ENCODE measurements at places on chromosomes 16 and 17. TPM values are rescaled to one million over a fixed set of nuclear protein-coding genes. Genes with fewer than 3 reads are reported as not detected.

The PRSS33 gene
- polyA plus RNA-seq = not detected

The GCSH gene
- polyA plus RNA-seq = 29.9 TPM

- no peaks in the 10 kb centered on the region for H3K27me3 ChIP-seq
- H3K4me1 ChIP-seq = peaks cover 62% of the 10 kb centered on the region
These were observed 6.0 kb downstream of the HIC1 start for GRCh38 chr17:2060681-2061440.

- H3K27ac ChIP-seq = no peak overlapping the region
- no peaks in the 10 kb centered on the region for H3K27me3 ChIP-seq
- no peaks in the 10 kb centered on the region for H3K36me3 ChIP-seq
- H3K4me3 ChIP-seq = no peak overlapping the region
- no peaks in the 10 kb centered on the region for H3K4me1 ChIP-seq
These were observed 138.0 kb upstream of the NUDT7 start for GRCh38 chr16:77584205-77584859.

- peak; percentile 44 for DNase-seq
- H3K27ac ChIP-seq = peak overlapping the region; percentile 36
- no peaks in the 10 kb centered on the region for H3K36me3 ChIP-seq
- no peaks in the 10 kb centered on the region for H3K27me3 ChIP-seq
- H3K4me1 ChIP-seq = peaks cover 16% of the 10 kb centered on the region
These were observed 3.4 kb downstream of the MYO18A start for GRCh38 chr17:29176558-29177351.

- H3K4me3 ChIP-seq = no peak overlapping the region
- DNase-seq = no peak
- H3K27ac ChIP-seq = no peak overlapping the region
These were observed 7.3 kb downstream of the TAT start for GRCh38 chr16:71569621-71570020.

DNA sequence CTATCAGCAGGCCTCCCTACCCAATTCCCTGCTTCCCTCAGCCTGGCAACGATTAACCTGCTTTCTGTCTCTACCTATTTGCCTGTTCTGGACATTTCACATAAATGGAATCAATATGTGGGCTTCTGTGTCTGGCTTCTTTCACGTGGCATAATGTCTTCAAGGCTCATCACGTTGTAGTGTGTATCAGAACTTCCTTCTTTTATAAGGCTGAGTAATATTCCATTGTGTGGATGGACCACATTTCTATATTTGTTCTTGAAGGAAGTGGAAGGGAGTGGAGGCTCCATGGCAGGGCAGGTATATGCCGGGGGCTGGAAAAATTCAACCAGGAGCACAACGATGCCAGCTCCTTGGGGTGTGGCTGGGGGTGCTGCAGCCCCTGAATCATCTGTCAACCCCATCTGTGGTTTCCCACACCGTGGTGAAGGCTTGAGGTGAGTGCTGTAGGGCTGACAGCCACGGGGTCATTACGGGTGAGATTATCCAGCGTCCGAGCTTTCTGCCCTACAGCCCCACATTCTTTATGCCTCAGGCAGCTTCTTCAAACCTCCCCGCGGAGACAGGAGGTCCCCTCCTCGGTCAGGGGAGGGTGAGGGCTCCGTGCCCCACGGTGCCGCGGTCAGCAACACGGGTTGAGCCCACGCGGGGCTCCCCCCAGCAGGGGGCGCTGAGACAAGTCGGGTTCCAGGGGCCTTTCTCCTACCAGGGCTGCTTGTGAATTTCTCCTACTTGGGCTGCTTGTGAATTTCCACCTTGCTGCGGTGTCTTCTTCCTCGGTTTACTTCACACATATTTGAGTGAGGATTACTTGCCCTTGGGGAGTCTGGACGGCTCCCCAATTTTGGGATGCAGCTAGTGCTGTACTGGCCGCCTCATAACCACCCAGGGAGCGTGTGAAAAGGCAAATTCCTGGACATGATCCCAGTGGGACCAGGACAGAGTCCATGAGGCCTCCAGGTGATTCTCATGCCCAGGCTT is 18.3 kb upstream of the WFIKKN2 start:
- no peak overlapping the region for H3K27ac ChIP-seq
- H3K4me1 ChIP-seq = no peaks in the 10 kb centered on the region
- H3K36me3 ChIP-seq = no peaks in the 10 kb centered on the region
- H3K4me3 ChIP-seq = no peak overlapping the region
- DNase-seq = no peak
- H3K27me3 ChIP-seq = peaks cover 10% of the 10 kb centered on the region

- no peak for DNase-seq
- no peak overlapping the region for H3K4me3 ChIP-seq
- no peak overlapping the region for H3K27ac ChIP-seq
These were observed 8.3 kb downstream of the TSC2 start for GRCh38 chr16:2056077-2056476.

GRCh38 chr16:89900885-89901284 is 17.8 kb upstream of the MC1R start:
- H3K36me3 ChIP-seq = peaks cover 42% of the 10 kb centered on the region
- no peaks in the 10 kb centered on the region for H3K27me3 ChIP-seq
- H3K4me3 ChIP-seq = no peak overlapping the region
- no peaks in the 10 kb centered on the region for H3K4me1 ChIP-seq
- no peak for DNase-seq

GRCh38 chr16:49365711-49366509 is 7.7 kb upstream of the C16orf78 start:
- no peaks in the 10 kb centered on the region for H3K4me1 ChIP-seq
- no peak overlapping the region for H3K27ac ChIP-seq
- no peaks in the 10 kb centered on the region for H3K36me3 ChIP-seq
- no peak overlapping the region for H3K4me3 ChIP-seq
- H3K27me3 ChIP-seq = no peaks in the 10 kb centered on the region
- DNase-seq = no peak

GRCh38 chr16:30379158-30379783 is 3.1 kb downstream of the SEPTIN1 start:
- H3K4me3 ChIP-seq = peak overlapping the region; percentile 77
- H3K27me3 ChIP-seq = no peaks in the 10 kb centered on the region
- H3K27ac ChIP-seq = no peak overlapping the region
- H3K4me1 ChIP-seq = peaks cover 9% of the 10 kb centered on the region
- no peak for DNase-seq
- H3K36me3 ChIP-seq = no peaks in the 10 kb centered on the region

- DNase-seq = no peak
- H3K27ac ChIP-seq = no peak overlapping the region
- no peaks in the 10 kb centered on the region for H3K36me3 ChIP-seq
- H3K27me3 ChIP-seq = peaks cover 11% of the 10 kb centered on the region
- no peaks in the 10 kb centered on the region for H3K4me1 ChIP-seq
These were observed 9.4 kb downstream of the KRT33A start for GRCh38 chr17:41340934-41341861.

DNA sequence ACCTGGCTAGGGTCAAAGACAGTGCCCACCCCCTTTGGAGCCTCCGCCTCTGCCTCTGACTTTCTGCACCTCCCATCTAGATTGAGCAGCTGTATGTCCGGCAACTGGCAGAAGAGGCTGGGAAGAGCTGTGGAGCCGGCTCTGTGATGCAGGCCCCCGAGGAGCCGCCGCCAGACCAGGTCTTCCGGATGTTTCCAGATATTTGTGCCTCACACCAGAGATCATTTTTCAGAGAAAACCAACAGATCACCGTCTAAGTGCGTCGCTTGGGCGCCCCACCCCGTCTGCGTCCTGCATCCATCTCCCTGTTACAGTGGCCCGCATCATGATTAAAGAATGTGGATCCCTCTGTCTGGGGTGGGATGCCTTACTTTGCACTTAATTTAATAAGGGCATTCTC is 22.1 kb downstream of the IRF8 start:
- H3K4me3 ChIP-seq = no peak overlapping the region
- DNase-seq = no peak
- H3K4me1 ChIP-seq = peaks cover 4% of the 10 kb centered on the region

DNA sequence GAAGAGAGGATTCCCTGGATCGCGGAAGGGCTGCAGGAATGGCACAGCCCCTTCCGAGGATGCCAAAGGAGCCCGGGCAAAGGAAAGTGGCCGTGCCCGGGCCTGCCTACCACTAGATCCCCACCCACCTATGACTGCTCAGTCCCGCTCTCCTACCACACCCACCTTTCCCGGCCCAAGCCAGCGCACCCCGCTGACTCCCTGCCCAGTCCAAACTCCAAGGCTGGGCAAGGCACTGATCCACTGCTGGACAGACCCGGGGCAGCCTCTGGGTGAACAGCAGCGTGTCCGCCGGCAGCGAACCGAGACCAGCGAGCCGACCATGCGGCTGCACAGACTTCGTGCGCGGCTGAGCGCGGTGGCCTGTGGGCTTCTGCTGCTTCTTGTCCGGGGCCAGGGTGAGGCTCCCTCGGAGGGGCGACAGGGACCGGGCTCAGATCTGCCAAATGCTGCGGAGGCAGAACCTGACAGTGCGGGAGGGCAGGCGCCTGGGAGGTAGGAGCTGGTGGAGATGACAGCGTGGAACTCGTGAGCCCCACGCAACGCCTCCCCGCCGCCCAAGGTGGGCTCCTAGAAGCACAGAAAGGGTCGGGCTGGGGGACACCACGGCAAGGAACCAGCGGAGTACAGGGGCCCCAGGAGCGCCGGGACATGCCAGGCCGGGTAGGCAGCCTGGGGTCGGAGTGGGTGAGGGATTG is at the start of gene CES2:
CES2 (plus strand) TSS at position 203 of the 698 bp plus-strand sequence; CDS start at position 323, 120 bp downstream.
- H3K27me3 ChIP-seq = no peaks in the 10 kb centered on the region
- peak; percentile 46 for DNase-seq
- peak within 1 kb of the TSS; percentile 97 for H3K27ac ChIP-seq
- H3K36me3 ChIP-seq = peaks cover 4% of the 10 kb centered on the region
- H3K4me1 ChIP-seq = peaks cover 6% of the 10 kb centered on the region
- peak within 1 kb of the TSS; percentile 87 for H3K4me3 ChIP-seq
